Myometrial cell (primary cell): ENCODE measurements at places on chromosomes 4 and X. TPM values are rescaled to one million over a fixed set of nuclear protein-coding genes. Genes with fewer than 3 reads are reported as not detected.

CXorf49 gene
- total RNA-seq: not detected in 2 replicates

SMIM31 gene
- not detected in 2 replicates for total RNA-seq

FAM13A gene
- 23.9 and 25.9 TPM in 2 replicates for total RNA-seq

BEND4 gene
- total RNA-seq: 0.29 TPM in 1 of 2 replicates, not detected in the other

PLXNB3 gene
- total RNA-seq: 2.3 and 2.6 TPM in 2 replicates

DCAF8L2 gene
- total RNA-seq: not detected in 2 replicates

MORF4L2 gene
- 509 and 767 TPM in 2 replicates for total RNA-seq

GYPE gene
- total RNA-seq: 0.53 TPM in 1 of 2 replicates, not detected in the other

FAM236B gene
- total RNA-seq: not detected in 2 replicates

CNKSR2 gene
- not detected in 2 replicates for total RNA-seq

CITED1 gene
- 0.53 TPM in 1 of 2 replicates, not detected in the other for total RNA-seq

FAAH2 gene
- not detected in 2 replicates for total RNA-seq

HSFX1 gene
- 0.18 and 0.86 TPM in 2 replicates for total RNA-seq

VCX3B gene
- total RNA-seq: not detected in 2 replicates

GUCY1A1 gene
- 0.35 TPM in 1 of 2 replicates, not detected in the other for total RNA-seq

USP26 gene
- total RNA-seq: not detected in 2 replicates

SYN1 gene
- total RNA-seq: 0.18 and 0.29 TPM in 2 replicates

SOD3 gene
- 1.4 and 5.3 TPM in 2 replicates for total RNA-seq

CXCL1 gene
- 12.7 and 17.7 TPM in 2 replicates for total RNA-seq

ARHGAP10 gene
- total RNA-seq: 26.2 and 32.9 TPM in 2 replicates

AMER1 gene
- total RNA-seq: 0.58 and 0.89 TPM in 2 replicates

FSTL5 gene
- 0.18 TPM in 1 of 2 replicates, not detected in the other for total RNA-seq

DCLK2 gene
- total RNA-seq: 1.2 and 3.5 TPM in 2 replicates

VSIG4 gene
- total RNA-seq: not detected in 2 replicates

NR3C2 gene
- under 0.01 and 0.18 TPM in 2 replicates for total RNA-seq

GPR34 gene
- total RNA-seq: not detected in 2 replicates

ZC4H2 gene
- 2.0 and 8.0 TPM in 2 replicates for total RNA-seq

TCP11X2 gene
- total RNA-seq: not detected in 2 replicates

MAGEA10 gene
- total RNA-seq: not detected in 2 replicates

SRPX2 gene
- total RNA-seq: 61.3 and 65.2 TPM in 2 replicates

F8A1 gene
- total RNA-seq: 8.4 and 9.7 TPM in 2 replicates

DDX53 gene
- not detected in 2 replicates for total RNA-seq

FTHL17 gene
- not detected in 2 replicates for total RNA-seq

MED14 gene
- 8.4 and 16.3 TPM in 2 replicates for total RNA-seq

XAGE5 gene
- total RNA-seq: not detected in 2 replicates

FHIP1A gene
- total RNA-seq: under 0.01 and 0.53 TPM in 2 replicates

CBLL2 gene
- not detected in 2 replicates for total RNA-seq

PROM1 gene
- total RNA-seq: 1.2 TPM in 1 of 2 replicates, not detected in the other

YIPF7 gene
- not detected in 2 replicates for total RNA-seq

RRH gene
- not detected in 2 replicates for total RNA-seq

SPACA5 gene
- total RNA-seq: not detected in 2 replicates
